ENCODE measurements at places on chromosomes 4 and X.

DNA sequence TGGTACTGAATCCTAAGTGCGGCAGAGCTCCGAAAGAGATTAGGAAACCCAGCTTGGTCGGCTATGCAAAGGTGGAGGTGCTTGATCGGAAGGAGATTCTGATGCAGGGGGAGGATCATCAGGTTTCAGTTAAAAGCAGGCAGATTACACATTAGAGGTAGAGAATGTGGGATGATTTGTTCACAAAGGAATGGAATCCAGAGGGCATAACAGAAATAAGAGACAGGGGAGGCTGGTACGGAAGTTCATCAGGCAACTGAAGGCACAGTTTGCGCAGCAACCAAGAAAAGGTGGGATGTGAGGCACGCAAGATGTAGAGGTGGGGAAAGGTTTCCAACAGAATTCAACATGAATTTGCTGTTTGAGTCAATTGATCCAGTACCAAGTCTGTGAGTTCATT, 424 bp upstream of the ZNF330 start:
- DNase-seq: no peak

DNA sequence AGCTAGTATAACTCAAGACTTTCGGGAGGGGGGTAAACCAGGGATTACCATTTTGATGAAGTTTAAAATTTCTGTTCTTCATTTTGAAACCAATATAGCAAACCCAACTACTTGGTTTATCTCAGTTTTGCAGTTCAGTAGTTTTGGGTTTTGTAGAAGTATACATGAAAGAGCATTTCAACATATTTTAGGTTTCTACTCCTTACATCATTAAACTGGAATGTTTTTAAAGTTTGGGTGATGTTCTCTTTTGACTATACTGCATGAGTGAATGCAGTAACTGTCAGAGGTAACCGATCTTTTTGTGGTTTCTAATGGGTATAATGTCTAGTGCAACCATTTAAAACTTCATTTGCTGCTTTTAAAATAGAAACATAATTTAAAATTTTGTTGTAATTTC, 248.3 kb upstream of the MAD2L1 start:
- DNase-seq: no peak

- no peak for DNase-seq
Measured at GRCh38 chrX:118495958-118496762, 545 bp downstream of the DOCK11 start.

DNA sequence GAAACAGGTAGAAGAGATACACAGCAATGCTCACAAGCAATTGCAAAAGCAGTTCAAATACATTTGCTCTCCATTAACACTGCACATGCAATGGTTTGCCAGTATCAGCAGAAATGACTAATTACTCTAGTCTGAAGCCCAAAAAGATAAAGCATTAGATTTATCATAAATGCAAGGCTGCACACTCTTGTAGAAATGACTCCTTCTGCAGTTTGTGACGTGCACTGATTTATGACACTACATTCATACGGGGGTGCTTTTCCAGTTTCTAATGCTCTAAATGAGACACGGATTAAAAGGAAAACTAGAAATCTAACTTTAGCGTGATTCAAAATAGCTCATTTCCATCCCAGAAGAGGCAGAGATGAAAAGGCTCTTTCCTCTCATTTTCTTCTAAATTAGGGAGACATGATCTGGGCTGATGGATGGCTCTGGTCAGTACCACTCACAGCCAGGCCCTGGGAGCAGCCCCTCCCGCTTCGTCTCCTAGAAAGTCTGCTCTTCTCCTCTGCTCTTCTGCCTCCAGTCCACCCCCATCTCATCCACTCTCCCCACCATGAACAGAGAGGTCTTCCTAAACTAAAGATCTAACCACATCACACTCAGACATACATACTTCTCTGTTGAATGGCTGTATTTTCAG, 33.2 kb downstream of the PPP2R2C start:
- no peak for DNase-seq

DNA sequence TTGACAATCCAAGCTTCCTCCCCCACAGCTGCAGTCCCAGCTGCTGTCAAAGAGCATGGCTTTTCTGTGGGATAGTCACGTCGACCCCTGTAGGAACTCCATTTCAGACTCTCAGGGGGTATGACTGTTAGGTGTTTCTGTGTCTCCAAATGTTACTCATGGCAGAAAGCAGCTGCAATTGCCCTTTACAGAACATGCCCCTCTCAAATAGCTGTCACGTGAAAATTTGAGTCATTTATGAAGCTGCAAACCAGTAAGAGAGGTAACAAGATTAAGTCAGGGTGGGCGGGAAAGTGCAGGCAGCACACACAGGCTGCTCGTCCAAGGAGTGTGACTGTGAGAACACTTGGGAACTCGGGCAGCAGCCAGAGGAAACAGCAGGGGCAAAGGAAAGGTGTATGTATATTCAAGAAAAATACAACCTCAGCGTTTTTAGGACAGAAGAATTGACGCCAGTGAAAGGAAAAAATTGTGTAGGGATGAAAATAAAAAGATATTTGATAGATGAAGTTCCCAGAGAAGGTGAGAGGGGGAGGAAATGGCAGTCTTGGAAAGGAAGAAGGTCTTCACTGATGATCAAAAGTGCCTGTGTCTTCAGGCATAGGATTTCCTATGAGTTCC, 66.5 kb upstream of the TMEM184C start:
- DNase-seq: no peak

DNA sequence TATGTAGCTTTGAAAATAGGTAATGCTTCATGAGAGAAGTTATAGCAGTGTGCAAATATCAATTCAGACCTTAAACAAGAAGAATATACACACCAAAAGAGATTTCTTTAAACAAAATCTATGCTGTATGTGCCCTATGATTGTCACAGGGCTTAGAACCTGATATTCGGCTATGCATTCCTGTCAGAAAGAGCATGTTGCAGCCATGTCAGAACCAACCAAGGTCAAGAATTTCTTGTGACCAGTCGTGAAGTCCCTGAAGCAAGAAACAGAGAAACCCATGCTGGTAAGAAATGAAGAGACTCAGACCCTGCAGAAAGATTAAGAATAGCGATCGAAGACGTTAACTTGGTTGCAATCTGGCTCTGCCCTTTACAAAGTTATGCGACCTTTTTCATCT, 210.3 kb upstream of the SPIN4 start:
- no peak for DNase-seq

DNA sequence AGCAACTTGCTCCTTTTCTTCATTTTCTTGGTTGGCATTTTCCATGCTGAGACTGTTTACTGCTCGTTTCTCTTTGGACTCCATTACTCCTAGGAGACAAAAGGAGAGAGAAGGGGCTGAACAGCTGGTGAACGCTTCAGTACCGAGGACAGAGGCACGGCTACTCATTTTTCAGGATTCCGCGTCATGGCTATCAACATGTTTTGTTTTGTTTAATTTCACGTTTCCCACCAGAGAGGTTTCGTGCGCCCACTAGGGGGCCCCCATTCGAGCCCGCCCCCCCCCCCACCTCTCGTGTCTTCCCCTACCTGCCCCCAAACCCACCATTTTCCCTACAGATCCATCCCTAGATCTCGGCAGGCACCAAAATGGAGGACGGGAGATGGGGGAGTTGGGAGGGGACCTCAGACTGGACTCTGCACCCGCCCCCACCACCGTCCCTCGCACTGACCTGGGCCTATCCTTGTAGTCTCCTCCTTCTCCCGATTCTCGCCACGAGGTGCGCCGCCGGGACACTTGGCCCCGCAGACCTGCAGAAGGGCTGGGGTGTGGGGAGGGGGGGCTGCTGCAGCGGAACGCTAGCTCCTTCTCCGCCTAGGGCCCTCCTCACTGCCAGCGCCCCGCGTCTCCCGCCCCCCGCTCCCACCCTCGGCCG, 653 bp downstream of the BEX1 start:
- no peak for DNase-seq

- no peak for DNase-seq
Measured at GRCh38 chr4:1240721-1241465, 8.0 kb downstream of the CTBP1 start.

- no peak for DNase-seq
Measured at GRCh38 chrX:81263059-81263458, 61.2 kb downstream of the SH3BGRL start.

- DNase-seq: no peak
Measured at GRCh38 chr4:57061395-57061794, 48.8 kb downstream of the IGFBP7 start.

- no peak for DNase-seq
Measured at GRCh38 chrX:136555694-136556093, 23.7 kb downstream of the VGLL1 start.

DNA sequence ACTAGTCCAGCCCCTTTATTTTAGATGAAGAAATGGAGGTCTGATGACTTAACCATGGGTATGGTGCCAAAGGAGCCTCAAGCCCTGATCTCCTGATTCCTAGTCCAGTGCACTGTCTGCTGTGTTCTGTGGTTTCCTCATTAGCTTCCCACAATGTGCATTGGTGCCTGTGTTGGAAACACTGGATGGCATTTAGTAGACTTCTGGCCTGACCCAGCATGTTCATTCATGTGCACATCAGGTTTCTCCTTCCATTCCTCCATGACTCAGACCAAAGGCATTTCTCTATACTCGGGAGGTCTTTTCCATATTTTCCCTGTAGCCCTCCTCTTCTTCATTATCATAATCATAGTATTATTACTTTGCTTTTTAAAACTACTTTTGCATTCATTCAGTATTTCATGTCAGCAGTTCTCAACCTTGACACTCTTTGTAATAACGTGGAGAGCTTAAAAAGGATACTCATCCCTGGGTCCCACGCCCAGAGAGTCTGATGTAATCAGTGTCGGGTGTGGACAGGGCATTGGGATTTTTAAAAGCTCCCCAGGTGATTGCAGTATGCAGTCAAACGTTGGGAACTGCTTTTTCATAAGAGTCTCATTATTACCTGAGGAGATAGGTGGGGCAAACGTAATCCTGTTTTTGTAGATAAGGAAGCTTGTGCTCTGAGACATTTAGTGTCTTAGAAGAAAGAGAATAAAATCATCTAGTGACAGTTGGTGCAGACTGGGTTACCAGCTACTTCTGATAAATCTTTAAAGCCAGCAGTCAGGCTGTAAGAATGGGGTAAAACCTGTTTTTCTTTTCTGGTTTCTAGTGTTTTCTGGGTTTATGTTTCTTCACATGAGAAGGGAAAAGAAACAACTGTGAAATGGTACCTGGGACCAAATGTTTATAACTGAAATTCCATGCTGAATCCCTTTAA, 40.9 kb upstream of the XK start:
- DNase-seq: no peak

DNA sequence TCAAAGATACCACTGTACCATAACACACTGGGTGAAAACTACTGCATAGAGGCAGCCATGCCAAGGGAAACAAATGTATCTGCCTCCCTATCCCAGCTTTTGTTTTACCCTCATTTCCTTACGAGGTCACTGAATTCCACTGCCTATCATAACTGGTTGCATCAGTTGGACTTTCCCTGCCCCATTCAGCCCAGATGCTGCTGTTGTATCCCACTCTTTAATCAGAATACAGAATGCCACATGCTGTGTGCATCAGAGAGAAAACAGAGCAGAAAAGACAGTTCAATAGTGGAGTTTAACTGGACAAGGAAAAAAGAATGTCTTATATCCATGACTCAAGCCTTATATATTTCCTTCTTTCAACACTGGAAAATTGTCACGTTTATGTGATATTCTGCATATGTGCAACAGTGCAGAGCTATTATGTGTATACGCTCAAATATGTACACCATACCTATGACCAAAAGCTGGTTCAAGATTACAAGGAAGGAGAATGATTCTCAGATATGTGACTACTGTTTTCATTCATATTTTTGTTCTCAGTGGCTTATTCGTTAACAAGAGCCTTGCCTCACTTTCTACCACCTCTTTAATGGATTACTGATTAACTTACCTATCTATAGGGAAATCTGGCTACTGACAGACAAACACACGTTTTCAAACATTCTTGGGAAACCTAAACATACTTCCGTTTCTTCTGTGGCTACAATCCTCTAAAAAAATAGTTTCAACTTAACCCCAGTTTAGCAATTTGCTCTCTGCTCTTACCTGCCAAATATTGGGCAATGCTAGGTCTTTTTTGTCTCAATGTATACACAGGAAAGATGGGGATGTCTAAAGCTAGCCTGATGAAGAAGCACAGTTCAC, 378.9 kb downstream of the SMARCA1 start:
- DNase-seq: no peak

- no peak for DNase-seq
Measured at GRCh38 chrX:51866210-51866609, 27.2 kb upstream of the MAGED1 start.

DNA sequence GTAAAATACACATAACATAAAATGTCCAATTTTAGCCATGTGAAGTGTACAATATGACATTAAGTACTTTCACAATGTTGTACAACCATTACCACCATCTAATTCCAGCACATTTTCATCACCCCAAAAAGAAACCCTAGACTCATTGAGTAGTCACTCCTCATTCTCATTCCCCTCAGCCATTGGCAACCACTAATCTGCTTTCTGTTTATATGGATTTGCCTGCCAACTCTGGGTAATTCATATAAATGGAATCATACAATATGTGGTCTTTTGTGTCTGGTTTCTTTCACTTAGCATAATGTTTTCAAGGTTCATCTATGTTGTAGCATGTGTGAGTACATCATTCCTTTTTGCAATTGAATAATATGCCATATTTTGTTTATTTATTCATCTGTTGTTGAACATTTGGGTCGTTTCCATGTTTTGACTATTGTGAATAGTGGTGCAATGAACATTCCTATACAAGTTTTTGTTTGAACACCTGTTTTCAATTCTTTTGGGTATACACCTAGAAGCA, 43.0 kb downstream of the EIF2S3 start:
- no peak for DNase-seq

GRCh38 chr4:181030961-181031360, 1212.2 kb upstream of the TENM3 start:
- no peak for DNase-seq

GRCh38 chr4:182897601-182898478, 19.3 kb downstream of the DCTD start:
- DNase-seq: no peak

- no peak for DNase-seq
Measured at GRCh38 chr4:177005674-177006230, 213.0 kb upstream of the VEGFC start.

- DNase-seq: no peak
Measured at GRCh38 chr4:182246401-182247205, 3.4 kb downstream of the TENM3 start.

- DNase-seq: no peak
Measured at GRCh38 chr4:137610960-137611359, 78.7 kb upstream of the PCDH18 start.

- no peak for DNase-seq
Measured at GRCh38 chr4:47469951-47470350, 6.4 kb upstream of the COMMD8 start.

- no peak for DNase-seq
Measured at GRCh38 chr4:7564242-7564641, 129.5 kb upstream of the PSAPL1 start.

DNA sequence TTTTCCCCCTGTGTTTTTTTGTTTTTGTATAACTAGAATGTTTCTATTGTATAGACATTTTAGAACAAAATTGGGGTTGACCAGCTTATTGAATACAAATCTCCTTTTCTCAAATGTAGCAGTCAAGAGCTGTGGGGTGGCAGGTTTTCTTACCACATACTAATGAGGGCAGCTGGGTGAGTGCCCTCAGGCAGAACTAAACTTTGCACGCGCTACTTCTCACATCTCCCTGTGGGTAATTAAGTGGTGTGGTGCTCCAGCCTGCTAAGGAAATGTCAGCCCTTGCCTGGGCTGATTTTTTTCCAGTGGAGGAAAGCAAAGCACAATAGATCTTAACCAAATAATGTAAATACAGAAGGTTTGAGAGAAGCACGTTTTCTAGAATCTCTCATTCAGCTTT, 717.6 kb upstream of the TENM3 start:
- DNase-seq: no peak

- no peak for DNase-seq
Measured at GRCh38 chr4:99670409-99671073, 12.9 kb upstream of the C4orf54 start.
